ENCODE measurements at places on chromosomes 4 and X.

DNA sequence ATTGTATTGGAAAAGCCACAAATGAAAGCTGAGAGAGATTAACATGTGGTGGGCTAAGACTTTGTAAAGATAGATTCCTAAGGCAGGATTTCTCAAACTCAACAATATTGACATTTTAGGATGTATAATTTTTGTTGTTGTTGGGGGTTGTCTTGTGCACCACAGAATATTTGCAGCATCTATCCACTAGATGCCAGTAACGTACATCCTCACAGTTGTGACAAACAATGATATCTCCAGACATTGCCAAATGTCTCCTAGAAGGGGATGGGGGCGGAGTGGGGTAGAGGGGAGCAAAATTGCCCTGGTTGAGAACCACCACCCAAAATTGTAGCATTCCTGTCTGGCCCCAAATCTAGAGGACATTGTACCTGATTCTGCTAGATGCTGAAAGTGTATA is 14.7 kb upstream of the CBR4 start:
- DNase-seq, result no peak

GRCh38 chrX:56232221-56233082 is at the start of gene KLF8:
Gene KLF8, plus strand, starts transcription at chrX:56232356. Its CDS starts 979 bp downstream, at chrX:56233335.
- DNase-seq, result no peak

DNA sequence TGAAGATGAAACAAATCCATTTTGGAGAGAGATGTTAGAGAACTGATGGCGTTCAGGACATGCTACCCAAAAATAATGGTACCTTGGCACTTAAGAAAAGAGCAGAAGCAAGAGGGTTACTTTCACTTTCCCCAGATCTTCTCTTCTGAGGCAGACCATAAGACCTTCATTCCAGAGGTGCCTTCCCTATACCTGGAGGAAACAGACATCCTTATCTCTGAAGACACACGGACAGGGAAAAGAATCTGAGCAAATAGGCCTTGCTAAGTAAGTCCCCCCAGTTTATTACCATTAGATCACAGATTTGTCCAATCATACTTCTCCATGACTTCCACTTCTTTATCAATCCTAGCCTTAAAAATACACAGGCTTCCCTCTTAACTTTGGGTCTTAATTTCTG is 2.0 kb upstream of the FGF2 start:
- DNase-seq, result no peak

- DNase-seq, result no peak
Observed at GRCh38 chr4:110704748-110705439, 82.0 kb upstream of the PITX2 start.

DNA sequence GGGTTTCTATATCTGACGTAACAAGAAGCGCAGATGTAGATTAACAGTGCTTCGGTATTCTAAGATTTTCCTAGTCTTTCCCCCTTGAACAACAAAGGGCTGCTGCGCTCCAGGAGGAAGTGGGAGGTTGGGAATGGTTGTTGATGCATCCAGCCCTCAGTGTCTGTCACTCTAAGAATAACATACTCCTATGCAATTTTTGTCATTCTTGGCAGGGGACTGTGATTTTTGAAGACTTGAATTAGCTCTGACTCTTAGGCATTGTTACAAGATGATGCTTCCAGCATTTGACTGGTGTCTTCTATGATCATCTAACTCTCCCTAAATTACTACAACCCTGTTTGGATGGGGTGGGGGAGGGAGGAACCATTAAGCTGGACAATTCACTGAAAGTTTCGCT is 394.2 kb downstream of the ARHGAP24 start:
- no peak for DNase-seq

- no peak for DNase-seq
Observed at GRCh38 chr4:153154007-153154975, 50.0 kb upstream of the TRIM2 start.

Measured in activated CD8-positive, alpha-beta memory T cell treated with anti-CD3 and anti-CD28 coated beads for 4 hours (primary cell).